Ovary (tissue), 10 donors: ENCODE measurements at places on chromosomes 2 and 18. TPM values are rescaled to one million over a fixed set of nuclear protein-coding genes. Genes with fewer than 3 reads are reported as not detected.

GRCh38 chr2:67923696-67924095, 139.1 kb downstream of the C1D start:
- no peak for DNase-seq

- no peak for DNase-seq
Observed at GRCh38 chr2:178195390-178196166, 1.3 kb downstream of the OSBPL6 start.

DNA sequence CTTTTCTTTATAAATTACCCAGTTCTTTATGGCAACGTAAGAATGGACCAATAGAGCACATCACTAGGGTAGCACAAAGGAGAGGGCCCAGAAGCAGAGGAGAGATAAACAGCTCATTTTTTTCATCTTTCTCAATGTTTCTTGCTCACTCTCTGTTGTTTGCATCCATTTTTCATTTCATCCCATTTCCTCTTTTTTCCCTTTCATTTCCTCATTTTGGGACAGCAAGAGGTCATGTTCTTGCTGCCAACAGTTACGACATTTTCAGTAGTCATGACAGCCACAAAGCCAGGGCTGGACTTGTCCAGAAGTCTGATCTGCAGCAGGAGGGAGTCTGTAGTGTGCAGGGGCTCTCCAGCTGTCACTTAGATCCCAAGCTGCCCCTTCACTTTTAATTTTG, 52.7 kb upstream of the CYP1B1 start:
- DNase-seq: no peak

DNA sequence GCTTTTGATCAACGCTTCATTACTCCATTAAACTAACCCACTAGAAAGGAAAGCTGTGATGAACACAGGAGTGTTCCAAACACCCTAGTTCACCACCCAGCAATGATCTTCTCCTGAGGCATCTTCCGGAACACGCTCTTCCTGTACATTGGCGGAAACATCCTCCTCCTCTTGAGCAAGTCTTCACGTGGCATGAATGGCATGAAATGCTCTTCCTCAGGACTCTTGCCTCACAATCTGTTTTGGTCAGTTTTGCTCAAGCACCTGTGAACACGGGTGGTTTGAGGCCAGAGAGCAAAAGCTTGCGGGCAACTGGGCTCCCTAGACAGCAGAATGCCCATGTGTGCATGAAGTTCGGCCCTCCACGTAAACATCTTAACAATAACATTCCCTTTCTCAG, 734.2 kb upstream of the SALL3 start:
- DNase-seq: no peak

GRCh38 chr2:105256431-105257047, 15.0 kb downstream of the GPR45 start:
- DNase-seq: no peak

DNA sequence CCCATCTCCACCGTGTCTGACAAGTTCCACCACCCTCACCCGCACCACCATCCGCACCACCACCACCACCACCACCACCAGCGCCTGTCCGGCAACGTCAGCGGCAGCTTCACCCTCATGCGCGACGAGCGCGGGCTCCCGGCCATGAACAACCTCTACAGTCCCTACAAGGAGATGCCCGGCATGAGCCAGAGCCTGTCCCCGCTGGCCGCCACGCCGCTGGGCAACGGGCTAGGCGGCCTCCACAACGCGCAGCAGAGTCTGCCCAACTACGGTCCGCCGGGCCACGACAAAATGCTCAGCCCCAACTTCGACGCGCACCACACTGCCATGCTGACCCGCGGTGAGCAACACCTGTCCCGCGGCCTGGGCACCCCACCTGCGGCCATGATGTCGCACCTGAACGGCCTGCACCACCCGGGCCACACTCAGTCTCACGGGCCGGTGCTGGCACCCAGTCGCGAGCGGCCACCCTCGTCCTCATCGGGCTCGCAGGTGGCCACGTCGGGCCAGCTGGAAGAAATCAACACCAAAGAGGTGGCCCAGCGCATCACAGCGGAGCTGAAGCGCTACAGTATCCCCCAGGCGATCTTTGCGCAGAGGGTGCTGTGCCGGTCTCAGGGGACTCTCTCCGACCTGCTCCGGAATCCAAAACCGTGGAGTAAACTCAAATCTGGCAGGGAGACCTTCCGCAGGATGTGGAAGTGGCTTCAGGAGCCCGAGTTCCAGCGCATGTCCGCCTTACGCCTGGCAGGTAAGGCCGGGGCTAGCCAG, 1.2 kb downstream of the ONECUT2 start:
- DNase-seq: no peak

GRCh38 chr2:226701052-226701451, 98.6 kb downstream of the IRS1 start:
- no peak for DNase-seq

- DNase-seq: no peak
Observed at GRCh38 chr2:107461301-107461700, 365.4 kb upstream of the RGPD4 start.

DNA sequence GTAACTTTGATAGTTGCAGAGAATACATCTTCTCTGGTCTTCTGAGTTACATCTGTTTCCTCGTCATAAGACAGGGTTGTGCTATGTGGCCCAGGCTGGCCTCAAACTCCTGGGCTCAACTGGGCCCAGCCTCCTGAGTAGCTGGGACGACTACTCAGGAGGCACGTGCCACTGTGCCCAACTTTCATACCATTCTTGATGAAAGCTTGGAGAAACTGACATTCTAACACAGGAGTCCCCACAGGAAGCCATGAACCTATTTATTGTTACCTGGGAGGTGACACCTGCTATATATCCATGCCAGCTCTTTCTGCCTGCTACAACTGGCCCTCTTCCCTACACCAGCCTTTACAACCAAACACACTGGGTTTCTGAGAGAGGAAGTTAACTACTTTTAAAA, 19.1 kb downstream of the EIF2AK3 start:
- DNase-seq: no peak

DNA sequence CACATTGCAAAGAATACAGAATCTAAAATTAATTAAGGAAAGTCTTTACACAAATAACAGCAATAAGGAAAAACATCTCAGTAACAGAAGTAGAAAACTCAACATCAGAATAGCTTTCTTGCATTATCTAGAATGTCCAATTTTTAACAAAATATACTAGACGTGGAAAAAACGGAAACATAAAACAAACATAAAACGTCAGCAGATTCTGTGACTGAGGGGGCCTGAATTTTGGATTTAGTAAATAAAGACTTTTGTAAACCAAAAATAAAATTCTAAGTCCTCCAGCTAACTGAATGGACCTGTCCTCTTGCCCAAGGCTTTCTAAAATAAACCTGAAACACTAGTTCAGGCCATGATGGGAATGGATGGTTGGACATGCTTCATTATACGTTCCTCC, 773.5 kb upstream of the LRRTM1 start:
- DNase-seq: no peak

DNA sequence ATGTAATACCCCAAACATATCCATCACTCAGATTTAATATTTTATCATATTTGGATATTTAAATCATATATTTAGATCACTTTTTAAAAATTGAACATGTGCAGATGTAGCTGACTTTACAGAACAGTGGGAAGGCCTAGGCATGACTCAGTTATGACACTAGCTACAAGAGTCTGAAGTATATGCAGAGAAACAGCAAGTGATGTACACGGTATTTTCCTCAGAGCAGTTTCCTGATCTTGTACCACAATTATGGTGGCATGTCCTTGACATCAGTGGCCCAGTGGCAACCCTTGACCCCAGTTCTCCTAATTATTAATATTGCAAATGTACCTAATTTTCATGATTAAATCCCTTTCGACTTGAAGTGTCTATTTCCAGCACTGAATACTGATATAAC, 28.2 kb downstream of the CDKL4 start:
- DNase-seq: no peak

TRIM43 gene
- not detected for total RNA-seq

CD8B2 gene
- total RNA-seq: not detected

WNT6 gene
- total RNA-seq: 2.0 TPM

TUBB6 gene
- total RNA-seq: 155 TPM
